Activated CD8-positive, alpha-beta memory T cell treated with anti-CD3 and anti-CD28 coated beads for 1 hour (primary cell): ENCODE measurements at places on chromosomes 1 and 21.

DNA sequence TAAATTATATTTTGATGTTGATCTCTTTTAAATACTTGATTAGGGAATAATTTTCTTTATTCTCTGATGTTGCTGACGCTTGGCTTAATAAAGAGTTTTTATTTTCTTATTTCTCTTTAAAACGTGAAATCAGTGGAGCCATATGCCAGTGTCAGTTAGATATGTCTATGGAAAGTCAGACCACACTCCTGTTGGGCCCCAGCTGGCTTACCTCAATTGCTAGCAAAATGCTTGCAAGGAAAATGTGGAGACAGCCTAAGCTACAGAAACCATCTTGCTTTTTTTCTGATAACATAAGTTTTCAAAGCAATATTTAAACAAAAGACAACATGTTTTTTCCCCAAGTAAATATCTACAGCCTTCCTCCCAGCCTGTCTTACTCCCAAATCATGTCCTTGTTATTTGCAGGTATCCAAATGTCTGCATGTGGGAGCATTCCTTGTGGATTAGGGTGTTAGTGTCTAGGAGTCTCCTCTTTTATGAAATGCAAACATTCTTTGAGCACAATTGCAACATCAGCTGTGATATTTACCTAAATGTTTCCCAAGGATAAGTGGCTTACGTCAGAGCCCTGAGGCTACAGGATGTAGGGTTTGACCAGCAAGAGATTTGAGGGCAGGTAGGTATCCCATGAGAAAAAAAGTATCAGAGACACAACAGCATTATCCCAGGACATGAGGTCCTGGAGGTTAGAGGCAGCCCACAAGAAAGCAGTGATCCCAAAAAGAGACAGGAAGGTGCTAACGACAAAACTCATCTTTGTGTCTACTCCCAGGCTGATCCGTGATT, 117.2 kb upstream of the KCNJ15 start:
- no peak for DNase-seq

DNA sequence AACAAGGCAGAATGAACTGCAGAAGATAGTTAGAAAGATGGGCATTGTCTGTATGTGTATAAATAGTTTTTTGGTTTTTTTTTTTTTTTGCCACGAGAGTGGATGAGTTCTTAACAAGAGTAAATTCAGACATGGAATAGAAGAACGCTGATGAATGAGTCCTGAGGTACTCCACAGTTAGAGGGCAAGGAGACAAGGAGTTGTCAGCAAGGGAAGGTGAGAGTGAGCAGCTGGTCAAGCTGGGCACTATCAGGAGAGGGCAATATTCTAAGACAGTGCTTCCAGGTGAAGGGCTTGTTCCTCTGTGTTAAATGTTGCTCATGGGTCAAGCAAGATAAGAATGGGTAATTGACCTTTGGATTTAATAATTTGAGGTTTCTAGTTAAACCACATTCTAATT, 138.6 kb upstream of the FAM78B start:
- no peak for DNase-seq

- peak; percentile 50 for DNase-seq
Measured at GRCh38 chr21:36104317-36105300, 30.3 kb upstream of the CBR3 start.

DNA sequence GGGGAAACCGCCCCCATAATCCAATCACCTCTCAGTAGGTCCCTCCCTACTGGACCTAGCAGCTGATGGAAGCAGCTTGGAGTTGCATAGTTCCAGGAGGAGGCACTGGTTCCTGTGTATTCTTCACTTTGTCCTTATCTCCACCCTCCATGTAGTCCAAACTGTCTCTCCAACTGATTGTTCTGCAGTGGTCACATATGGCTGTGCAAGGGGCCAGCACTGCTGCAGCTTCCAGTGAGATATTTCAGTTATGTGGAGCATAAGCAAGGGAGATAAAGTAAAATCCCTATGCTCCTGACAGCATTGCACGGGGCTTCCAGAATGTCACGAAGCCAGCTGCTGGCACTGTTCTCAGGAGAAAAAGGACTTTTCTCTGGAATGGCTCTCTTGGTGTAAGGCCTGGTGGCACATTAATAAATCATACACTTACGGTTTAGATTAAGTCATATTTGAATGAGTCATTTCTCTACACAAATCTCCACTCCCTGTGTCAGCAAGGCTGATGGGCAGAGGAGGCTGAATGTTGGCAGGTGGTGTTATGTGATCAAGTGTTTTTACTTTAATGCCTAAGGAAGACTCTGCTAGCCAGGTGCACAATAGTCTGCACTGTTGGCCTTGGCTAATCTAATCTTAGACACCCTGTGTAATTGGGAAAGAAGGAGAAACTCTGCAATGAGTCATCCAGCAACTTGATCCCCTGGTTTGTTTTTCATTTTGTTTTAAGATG, 93.4 kb downstream of the KCNK1 start:
- no peak for DNase-seq

- DNase-seq = no peak
Measured at GRCh38 chr1:113912594-113913311, 7.6 kb downstream of the DCLRE1B start.

DNA sequence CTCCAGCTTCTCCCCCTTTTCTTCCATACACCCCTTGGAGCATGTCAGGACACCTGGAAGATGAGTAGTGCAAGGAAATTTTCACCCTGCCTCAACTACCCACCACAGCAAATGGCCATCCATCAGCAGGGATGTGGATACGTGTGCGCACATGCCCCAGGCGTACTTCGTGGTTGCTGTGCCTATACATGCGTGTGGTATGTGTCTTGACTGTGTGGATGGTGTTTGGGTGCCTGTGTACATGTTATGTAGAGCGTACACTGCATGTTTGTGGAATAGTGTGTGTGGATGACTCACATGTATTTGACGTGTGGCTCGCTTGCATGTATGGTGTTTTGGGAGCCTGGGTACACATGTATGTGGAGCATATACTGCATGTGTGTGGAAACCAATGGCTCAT, 158.5 kb downstream of the RRAGC start:
- no peak for DNase-seq

GRCh38 chr1:150749720-150750311, 15.8 kb downstream of the CTSS start:
- no peak for DNase-seq

- no peak for DNase-seq
Measured at GRCh38 chr21:30415993-30416392, 9.7 kb downstream of the KRTAP13-3 start.

DNA sequence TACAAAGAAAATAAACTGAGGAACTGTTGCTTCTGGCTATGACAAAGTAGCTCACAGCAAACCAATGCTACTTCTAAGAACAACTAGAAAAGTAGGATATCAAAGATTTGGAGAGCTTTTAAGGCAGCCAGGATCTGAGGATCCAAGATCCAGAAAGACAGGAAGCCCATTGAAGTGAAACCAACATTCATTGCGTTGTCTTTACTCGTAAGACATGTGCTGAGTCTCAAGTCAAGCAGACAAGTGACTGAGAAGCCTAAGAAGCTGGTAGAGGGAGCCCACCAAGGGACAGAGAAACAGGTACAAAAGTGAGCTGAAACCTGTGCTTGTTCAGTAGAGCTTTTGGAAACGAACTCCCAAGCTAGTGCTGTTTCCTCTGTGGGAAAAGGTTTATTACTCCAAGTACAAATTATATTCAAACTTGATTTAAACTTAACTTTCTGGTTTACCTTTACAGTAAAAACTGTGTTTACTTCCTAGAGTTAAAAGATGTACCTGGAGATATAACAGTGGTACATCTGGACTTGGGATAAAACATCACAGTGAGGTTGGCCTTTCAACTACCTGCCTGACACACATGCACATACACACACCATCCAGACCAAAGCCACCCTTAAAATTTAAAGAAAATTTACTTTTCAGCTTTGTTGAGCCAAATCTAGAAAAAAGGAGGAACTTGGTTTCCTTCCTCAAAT, 41.2 kb downstream of the NME7 start:
- DNase-seq = no peak

GRCh38 chr1:16621300-16621658, 7.9 kb upstream of the NBPF1 start:
- DNase-seq = no peak

DNA sequence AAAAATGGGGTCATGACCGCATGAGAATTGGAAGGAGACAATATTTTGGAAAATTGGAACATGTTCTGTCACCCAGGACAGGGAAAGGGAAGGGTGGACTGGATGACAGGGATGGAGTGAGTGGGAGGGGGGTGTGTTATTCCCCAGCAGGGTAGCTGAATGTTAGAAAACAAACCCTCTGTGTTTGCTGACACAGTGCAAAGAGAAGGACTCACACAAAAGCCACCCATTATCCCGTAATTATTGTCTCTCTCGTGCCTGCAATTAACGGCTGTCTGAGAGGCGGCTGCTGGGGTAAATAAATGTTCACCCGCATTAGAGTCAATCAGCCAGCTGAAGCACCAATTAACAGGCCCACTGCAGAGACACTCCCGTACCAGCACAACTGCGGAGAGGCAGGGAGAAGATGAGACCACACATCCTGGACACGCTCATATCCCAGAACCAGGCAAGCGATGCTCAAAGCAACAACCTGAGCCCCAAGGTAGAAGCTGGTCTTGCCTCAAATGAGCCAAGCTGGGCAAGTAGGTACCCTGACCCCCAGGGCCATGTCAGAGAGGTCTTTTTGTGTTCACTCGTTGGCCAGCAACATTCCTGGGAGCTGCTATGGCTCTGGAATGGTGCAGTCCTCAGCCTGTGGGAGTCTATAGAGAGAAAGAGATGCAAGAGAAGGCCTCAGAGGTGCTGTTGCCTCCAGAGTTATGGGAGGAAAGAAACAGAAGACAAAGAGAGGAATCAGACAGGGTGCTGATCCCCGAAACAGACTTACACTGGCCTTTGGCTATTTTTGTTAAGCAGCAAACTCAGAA, 19.4 kb downstream of the PLEKHA6 start:
- DNase-seq = no peak

DNA sequence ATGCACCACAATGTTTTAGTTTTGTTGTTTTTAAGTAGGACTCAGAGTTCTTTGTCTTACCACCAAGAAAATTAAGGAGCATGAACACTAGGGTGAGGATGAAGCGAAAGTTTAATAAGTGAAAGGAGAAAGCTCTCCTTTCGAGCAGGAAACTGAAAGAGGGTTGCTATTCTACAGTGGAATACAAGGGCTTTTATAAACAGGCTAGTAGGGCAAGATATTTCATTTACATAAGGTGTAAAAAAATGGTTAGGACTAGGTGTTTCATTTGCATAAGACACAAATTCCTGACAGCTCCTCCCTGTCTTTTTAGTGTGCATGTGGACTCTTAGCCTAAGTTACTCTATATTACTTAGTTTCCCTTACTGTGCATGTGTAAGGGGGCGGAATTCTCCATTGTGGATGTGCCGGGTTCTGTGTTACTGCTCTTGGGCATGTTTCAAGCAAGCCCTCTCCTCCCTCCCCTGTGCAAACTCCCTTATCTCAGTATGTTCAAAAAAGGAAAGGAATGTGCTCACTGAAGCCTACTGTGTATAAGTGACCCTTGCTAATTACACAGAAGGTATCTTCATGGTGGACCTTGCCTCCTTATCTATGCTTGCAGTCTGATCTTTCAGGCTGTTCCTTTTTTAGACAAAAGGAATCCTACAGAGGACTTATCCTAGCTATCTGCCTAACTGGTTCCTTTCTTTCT, 7.3 kb downstream of the TSHB start:
- DNase-seq = no peak

- no peak for DNase-seq
Measured at GRCh38 chr21:17257784-17258183, 255.1 kb upstream of the CXADR start.

DNA sequence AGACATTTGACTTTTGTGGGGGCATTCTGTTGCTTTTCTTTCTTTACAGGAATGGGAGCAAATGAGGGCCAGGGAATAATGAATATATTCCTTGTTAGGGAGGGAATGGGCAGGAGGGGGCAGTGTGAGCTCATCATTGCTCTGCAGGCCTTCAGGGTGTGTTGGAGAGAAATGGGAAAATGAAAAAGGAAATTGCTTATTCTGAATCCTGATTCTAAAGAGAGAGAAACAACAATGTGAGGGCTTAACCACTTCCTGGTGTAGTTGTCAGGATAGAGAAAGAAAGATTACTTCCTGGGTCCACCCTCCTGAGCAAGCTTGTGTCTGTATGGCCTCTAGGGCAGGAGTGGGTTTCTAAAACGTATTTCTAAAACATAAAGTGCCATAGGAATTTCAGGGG, 28.3 kb downstream of the VANGL2 start:
- DNase-seq = no peak

- no peak for DNase-seq
Measured at GRCh38 chr21:28602546-28602945, 390.1 kb downstream of the LTN1 start.

GRCh38 chr1:31348449-31348848, 24.4 kb downstream of the FABP3 start:
- DNase-seq = no peak

DNA sequence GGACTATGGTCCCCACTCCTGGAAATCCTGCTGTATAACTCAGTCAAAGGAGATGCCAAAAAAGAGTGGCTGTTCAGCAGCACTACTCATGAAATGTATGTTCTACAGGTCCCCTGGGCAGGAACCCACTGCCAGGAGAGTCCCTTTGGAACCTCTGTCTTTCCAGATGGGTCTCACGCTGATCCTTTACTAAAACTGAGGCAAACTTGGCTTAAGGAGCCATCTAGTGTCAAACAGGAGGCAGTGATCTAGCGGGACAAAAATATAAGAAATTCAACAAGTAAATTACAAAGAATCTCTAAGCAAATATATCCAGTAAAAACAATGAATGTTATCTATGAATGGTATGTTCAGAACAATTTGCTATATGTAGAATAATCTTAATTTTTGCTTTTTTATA, 80.5 kb upstream of the PRMT6 start:
- DNase-seq = no peak

DNA sequence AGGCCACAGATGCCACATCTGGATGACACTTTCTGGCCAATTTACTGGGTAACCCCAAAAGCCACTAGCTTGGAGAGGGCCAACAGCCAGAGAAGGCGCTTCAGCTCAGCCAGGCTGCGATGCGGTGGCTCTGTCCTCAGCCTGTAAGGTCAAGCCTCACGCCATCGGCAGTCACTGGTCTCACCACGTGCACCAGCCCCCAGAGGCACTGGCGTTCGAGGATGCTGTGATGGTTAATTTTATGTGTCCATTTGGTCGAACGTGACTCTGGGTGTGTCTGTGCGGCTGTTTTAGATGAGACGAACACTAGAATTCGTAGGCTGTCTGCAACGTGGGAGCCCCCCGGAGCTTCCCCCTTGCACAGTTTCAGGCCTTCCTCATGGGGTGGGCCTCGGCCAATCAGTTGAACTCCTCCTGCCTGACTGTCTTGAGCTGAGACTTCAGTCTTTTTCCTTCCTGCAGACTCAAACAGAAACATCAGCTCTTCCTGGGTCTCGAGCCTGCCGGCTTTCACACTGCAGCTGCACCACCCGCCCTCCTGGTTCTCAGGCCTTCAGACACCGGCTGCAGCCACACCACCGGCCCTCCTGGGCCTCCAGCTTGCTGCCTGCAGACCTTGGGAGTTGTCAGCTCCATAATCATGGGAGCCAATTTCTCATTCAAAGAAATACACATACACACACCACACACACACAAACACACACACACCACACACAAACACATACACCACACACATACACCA, 41.6 kb upstream of the SLC45A1 start:
- DNase-seq = no peak

- DNase-seq = no peak
Measured at GRCh38 chr1:38026592-38027200, 14.2 kb downstream of the UTP11 start.

- no peak for DNase-seq
Measured at GRCh38 chr1:240486611-240487010, 125.3 kb downstream of the GREM2 start.

- no peak for DNase-seq
Measured at GRCh38 chr1:224051086-224051406, 62.9 kb upstream of the FBXO28 start.
